ENCODE measurements at places on chromosomes 6 and 20.

GRCh38 chr20:329851-330232 lies 4.5 kb downstream of the SOX12 start:
- DNase-seq, result no peak

- DNase-seq, result no peak
Observed at GRCh38 chr20:10682939-10683338, 9.1 kb upstream of the JAG1 start.

- DNase-seq, result no peak
Observed at GRCh38 chr20:56417911-56418310, 5.9 kb downstream of the CASS4 start.

- no peak for DNase-seq
Observed at GRCh38 chr6:14478381-14479225, 361.0 kb downstream of the CD83 start.

DNA sequence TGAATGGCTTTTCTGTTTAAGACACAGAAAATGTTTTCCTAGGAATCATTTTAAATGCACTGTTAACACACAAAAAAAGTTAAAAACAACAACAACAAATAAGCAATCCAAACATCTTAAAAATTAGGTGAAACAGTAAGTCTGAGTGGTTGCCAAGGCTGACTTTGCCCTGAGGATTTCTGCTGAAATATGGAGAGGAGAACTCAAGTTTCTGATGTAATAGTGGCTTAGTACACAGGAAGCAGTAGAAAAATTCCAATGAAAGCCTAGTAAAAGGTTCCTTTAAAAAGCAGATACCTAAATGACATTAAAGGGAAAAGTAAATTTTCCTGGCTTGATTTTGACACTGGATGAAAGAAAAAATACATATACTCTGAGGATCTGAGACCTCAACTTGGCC lies 184.2 kb downstream of the EPM2A start:
- DNase-seq, result no peak

GRCh38 chr20:13060327-13060726 lies 51.6 kb downstream of the SPTLC3 start:
- no peak for DNase-seq
